ENCODE measurements at places on chromosomes 3 and 15.

DNA sequence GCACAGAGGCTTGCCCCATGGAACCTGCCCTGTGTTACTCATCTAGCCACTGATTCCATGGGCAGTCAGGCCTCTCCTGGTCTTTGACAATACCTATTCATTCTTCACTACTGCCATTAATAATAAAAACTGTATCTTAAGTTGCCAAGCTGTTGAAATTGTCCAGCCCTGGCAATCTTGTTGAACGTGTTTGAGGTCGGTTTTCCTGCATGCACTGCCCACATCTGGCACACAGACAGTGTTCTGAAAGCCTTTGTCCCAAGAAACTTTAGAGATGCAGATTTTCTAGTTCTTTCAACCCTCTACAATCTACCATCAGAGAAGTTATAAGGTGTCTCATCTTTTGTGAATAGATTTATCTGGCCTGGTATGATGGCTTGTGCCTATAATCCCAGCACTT lies 567.2 kb upstream of the NECTIN3 start:
- DNase-seq: no peak

DNA sequence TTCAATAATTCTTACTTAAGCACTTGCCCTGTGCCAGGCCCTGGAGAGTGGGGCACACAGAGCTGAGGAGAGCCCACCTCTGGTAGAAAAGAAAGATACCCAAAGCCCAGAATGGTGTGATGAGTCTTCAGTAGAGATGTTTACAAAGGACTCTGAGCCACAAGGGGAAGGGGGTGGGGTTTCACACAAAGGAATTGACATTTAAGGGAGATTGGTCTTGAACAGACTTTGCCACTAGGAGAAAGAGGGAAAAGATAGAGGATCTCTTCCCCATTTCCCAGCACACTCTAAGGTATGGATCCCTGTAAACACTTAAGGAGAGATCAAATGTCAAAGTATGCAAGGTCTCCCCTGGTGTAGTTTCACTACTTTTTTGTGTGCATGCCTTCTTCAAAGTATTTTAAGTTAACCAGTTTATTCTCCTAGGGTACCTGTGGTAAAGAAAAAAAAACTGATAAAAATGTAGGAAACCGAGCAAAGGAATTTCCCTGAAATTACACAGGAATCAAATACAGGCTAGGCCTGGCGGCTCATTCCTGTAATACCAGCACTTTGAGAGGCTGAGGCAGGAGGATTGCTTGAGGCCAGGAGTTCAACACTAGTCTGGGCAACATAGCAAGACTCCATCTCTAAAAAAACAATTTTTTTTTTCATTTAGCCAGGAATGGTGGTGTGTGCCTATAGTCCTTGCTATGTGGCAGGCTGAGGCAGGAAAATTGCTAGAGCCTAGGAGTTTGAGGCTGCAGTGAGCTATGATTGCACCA lies 117.6 kb upstream of the SKOR1 start:
- no peak for DNase-seq

GRCh38 chr3:183878071-183878470 lies 6.6 kb downstream of the PARL start:
- no peak for DNase-seq

DNA sequence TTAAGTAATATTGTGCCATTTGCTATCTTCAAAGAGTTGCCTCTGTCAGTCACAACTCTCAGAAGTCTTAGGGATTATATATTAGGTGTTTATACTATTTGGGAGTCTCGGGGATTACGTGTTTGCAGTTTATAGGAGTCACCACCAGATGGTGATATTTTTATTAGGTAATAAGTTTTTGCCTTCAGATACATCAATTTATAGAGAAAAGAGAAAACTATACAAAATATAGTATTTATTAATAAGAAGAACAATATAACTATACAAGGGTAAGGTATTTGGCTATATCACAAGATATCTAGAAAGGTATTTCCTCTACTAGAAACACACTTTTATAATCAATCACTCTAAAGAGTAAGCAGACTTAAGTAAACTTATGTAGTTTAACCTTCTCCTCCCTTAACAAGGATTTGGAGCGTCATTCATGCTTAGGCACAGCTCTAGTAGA lies 10.7 kb upstream of the DHX36 start:
- no peak for DNase-seq

- no peak for DNase-seq
These were observed 4.8 kb downstream of the IDH2 start for GRCh38 chr15:90097475-90097874.

- no peak for DNase-seq
These were observed 156.2 kb upstream of the MEF2A start for GRCh38 chr15:99409560-99409959.

- DNase-seq: no peak
These were observed 59.9 kb upstream of the PTX3 start for GRCh38 chr3:157376603-157377300.

- DNase-seq: no peak
These were observed 116.0 kb downstream of the GMNC start for GRCh38 chr3:190746531-190746930.

DNA sequence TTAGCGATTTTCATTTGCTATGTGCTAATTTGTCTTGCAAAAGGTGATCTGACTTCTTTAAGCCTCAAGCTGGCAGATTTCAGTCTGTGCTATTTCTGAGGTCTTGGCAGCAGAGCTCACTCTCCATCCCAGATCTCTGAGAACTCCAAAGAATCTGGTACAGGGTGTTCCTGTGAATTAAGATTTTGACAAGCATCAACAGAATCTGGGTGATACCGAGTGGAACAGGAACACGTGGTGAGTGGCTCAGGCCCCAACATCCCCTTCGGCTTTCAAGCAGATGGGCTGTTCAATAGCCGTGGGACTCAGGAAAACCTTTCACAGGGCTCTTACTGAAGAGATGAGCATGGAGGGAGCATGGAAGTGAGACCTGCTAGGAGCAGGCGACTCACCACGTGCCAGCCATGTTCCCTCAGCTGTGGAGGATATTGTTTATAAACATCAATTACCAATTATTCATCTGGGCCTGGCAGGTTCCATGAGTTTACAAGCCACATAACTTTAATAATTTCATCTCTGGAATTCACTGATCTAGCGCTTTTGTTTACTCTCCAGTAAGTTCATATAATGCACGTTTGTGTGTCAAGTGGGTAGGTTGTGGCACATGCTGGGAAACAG lies 103.4 kb upstream of the SELENOK start:
- DNase-seq: no peak

GRCh38 chr15:40270246-40270995 lies 12.4 kb downstream of the ANKRD63 start:
- no peak for DNase-seq

DNA sequence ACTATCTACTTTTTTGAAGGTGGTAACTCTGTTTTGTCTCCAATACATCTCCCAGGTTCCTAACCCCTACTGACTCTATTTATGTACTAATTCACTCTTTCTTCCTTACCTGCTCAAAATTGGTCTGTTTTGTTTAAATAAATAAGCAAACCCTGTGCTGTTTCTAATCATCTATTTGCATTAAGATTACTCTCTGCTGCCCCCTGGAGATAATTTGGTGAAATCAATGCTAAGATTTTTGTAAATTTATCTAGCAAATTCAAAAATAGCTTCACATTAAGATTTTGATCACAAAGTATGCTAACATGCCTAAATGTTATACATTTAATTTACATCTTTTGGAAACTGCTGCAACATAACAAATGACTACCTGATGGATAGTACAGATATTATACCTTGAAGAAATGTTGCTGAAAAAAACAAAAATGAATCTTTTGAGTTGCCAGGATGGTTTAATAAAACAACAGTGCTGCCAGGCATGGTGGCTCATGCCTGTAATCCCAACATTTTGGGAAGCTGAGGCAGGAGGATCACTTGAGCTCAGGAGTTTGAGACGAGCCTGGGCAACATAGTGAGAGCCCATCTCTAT lies 4.4 kb upstream of the CD200R1 start:
- no peak for DNase-seq

DNA sequence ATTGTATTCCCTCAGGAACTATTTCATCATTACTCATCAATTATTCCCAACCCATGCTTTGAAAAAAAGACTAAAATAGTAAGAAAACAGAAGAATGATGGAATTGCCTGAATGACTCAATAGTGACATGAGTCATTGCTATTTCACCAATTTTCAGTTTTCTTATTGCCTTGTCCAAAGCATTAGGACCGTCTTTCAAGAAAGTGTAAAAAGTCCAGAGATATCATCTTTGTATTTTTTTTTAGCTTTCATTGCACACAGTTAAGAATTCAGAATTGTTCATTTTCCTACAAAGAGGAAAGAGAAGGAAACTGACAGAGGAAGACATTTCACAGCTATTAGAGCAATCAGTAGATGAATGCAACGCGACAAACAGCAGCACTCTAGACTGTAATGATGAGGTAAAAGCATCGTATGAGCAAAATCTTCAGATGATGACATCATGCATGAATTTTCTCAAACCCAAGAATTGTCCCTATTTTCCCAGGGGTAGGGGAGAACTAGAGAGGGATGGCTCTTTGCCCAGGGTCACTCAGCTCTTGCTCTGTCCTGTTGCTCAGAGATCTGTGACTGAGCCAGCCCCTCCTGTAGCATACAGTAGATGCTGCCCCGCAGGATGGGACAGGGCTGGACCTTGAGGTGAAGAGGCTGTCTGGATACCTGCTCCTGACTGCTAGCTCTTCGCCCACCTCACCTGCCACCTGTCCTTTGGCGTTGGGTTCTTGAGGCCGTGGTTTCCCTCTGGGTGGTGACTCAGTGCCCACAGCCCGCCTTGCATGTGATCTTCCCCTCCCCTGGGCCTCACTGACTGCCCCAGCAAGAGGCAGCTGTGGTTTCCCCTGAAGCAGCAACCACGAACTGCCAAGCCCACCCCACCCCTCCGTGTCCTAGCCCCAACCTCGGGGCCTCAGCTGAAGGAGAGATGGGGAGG lies 84.8 kb downstream of the PPCDC start:
- no peak for DNase-seq

DNA sequence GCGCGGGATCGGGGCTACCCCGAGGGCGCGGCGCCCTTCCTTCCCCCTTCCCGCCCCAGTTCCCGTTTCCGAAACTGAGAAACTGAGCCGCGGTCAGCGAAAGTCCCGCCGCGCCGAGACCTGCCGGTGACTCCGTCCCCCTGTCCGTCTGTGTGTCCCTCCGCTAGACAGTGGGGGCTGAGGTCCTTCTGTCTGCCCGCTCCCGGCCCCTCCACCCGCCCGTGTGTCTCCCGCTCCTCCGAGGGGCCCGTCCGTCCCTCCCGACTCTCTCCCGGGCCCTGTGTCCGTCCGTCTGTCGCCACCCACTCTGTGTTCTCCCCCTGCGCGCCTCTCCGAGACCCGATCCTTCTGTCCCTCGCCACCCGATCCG lies 426 bp downstream of the PRKCD start:
- no peak for DNase-seq

GRCh38 chr3:77825001-77825827 lies 785.3 kb downstream of the ROBO2 start:
- no peak for DNase-seq

- no peak for DNase-seq
These were observed 18.4 kb upstream of the NEK10 start for GRCh38 chr3:27387625-27388024.

- DNase-seq: no peak
These were observed 31.1 kb downstream of the MINAR1 start for GRCh38 chr15:79463043-79463780.

DNA sequence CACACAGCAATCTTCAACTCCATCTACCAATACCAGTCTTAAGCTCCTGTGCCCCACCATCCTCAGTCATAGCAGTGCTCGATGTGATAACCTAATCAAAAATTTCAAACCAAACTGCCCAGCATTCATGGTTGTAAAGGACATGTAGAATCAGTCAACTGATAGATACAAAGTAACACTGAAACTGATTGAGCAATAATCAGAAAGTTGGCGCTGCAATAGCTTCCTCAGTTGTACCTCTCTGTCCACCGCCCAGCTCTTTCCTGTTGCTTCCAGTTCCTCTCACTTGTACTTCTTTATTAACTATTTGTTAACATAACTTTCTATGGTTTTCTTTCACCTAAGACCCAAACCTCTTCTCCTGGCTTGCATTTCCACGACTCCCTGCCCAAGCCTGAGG lies 745.7 kb downstream of the PDCD6IP start:
- no peak for DNase-seq

DNA sequence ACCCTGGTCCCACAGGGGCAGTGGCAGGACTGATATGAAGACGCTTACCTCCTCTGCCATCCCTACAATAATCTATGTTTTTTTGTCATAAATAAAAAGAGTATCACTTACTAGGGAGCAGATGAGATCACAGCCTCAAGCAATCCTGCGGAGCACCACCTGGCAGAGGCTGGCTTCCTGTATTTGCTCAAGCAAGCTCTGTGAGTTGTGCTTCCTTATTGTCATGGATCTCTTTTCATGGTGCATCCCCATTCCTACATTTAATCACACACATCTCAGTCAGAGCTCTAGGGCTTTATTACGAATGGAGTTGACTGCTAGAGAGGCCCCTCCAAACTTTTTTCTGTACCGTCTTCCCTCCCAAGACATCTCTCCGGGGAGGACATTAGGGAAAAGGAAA lies 186.0 kb downstream of the UBE2E2 start:
- no peak for DNase-seq

- DNase-seq: no peak
These were observed 371.7 kb downstream of the DIPK2A start for GRCh38 chr3:144343343-144343742.

- no peak for DNase-seq
These were observed 830 bp downstream of the SEMA4B start for GRCh38 chr15:90201944-90202375.

DNA sequence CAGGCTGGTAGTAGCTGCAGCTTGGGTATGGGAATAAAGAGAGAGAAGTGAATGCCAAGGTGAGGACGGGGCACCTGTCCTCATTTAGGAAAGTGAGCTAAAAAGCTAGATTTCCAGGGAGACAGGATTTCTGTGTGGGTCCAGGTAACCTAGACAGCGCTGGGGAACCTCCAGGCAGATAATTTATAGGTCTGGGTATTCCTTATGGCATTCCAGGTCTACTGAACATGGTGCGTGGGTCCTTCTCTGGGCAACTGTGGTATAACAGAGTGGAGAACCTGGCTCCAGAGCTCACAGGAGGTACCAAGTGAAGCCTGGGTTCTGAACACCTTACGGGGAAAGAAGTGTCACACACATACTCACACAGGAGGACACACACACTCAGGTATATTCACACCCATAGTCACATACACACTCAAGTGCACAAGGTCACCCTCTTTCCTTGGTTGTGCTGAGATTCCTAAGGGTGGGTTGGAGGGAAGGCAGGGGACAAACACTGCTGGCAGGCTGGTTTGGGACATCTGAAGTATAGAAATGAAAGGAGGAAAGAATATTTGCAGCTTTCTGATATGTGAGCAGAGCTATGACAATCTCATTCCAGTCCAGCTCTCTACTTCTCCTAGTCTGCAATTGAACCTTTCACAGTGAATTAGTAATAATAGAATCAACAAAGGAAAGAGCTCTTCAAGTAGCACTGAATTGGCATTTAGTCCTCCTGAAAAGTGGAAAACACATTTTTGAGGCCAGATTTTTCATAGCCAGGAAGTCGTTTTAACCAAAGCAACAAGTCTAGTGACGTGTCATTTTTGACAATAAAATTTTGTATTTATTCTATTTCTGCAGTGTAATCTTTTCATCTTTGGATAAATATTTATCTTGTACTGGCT lies 37.4 kb upstream of the ITGA11 start:
- no peak for DNase-seq

GRCh38 chr3:63193647-63194046 lies 84.5 kb upstream of the SYNPR start:
- DNase-seq: no peak

- no peak for DNase-seq
These were observed 74.0 kb upstream of the RAD18 start for GRCh38 chr3:9037144-9037711.
